ENCODE measurements at places on chromosomes 2 and 18.

DNA sequence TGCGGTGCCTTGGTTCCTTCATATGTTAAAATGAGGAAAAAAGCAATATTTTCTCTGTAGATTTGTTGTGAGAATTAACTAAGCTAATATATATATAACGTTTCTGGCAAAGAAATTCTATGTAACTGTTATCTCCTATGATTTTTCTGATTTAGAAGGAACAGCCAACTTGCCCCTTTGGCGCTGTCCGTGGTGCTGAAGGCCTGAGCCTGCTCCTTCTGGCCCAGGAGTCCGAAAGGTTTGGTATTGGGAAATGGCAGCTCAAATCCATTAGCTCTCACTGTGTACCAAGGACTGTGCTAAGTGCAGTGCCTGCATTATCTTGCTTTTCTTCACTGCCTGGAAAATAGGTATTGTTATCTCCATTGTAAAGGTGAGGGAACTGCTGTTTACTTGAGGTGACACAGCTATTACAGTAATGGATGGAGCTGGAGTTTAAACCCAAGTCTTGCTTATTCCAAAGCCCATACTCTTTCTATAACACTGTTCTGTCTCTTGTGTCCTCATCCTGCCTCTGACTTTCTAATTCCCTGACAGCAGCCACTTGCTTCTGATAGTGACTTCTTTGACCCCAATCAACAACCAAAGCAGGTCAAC lies 52.2 kb downstream of the C1QL2 start:
- DNase-seq: peak; percentile 93

GRCh38 chr2:237558961-237559641 lies 7.3 kb upstream of the PRLH start:
- no peak for DNase-seq

GRCh38 chr2:113818382-113818951 lies 62.0 kb upstream of the SLC35F5 start:
- peak; percentile 84 for DNase-seq

- no peak for DNase-seq
Observed at GRCh38 chr2:176845718-176846117, 366.9 kb upstream of the HNRNPA3 start.

GRCh38 chr2:25215948-25216679 lies 47.7 kb upstream of the POMC start:
- DNase-seq: peak; percentile 90

- DNase-seq: no peak
Observed at GRCh38 chr2:31070339-31071125, 67.7 kb downstream of the GALNT14 start.

DNA sequence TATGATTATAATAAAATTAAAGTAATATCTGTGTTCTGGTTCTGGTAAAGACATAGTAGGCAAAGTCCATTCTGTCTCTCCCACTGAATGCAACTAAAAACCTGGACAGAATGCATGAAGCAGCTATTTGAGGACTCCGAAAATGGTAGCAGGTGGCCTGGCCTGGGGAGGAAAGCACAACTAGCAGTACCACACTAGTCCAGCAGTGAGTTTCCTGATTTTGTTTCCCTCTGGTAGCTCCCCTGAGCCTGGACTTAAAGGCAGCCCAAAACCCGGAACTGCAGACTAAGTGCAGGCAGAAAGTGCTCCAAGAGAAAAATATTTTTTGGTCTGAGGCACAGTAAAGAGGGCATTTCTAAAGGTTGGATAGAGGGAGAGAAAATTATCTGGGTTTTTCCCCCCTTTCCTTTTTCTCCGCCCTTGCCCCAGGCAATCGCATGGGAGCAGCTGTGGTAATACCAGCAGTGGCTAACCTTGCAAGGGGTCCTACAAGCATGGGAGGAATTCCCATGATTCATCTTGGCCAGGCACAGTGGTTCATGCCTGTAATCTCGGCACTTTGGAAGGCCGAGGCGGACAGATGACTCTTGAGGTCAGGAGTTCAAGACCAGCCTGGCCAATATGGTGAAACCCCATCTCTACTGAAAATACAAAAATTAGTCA lies 32.3 kb downstream of the ASXL2 start:
- no peak for DNase-seq

Measured in endodermal cell (in vitro differentiated cells).